Femur (tissue), 1 donor: ENCODE measurements at places on chromosomes 1 and 21.

DNA sequence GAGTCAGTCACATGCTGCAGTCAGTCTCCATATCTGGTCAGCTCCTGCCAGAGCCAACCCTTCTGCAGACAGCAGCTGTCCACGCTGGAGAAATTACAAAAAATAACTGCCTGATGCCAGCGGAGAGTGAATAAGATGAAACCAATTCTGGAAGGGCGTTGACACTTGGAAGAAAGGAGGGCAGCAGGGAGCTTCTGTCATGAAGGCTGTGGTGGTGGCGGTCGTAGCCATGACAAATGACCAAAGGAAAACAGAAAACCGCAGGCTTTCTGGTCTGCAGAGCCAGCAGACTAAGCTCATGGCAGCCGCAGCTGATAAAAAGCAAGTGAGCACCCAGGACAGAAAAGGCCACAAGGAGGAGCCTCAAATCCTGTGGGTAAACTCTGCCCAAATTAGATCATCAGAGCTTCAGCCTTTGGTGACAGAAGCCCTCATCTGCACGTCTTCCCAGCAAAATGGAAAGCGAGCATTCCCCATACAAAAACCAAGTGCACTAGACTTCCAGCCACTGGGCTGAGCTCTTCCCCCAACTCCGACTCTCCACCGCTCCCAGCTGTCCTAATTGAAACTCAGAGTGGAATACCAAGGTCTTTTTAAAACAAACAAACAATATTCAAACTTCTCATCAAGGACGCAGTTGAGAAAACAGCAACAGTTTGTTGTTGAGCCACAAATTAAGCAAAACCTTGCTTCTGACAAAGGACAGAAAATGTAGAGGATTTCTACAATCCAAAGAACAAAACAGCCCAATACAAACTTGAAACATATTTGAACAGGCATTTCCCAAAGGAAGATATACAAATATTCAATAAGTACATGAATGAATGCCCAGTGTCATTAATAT, 28.7 kb downstream of the RSPH1 start:
- peak; percentile 61 for DNase-seq

DNA sequence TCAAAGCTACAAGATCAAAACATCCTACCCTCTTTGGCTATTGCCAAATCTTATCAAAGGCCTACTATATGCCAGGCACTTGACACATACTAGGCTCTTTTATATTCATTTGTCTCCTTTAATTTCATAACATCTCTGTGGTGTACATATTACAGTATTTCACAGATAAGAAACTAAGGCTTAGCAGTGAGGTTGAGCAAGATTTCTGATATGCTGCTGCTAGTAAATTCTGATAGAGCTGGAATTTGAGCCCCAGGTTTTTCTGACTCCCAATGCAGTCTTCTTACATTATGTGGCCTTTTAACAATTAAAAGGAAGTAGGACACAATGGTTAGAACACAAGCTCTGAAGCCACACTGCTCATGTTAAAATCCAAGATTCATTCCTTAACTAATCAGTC, 16.8 kb downstream of the CCDC185 start:
- DNase-seq: no peak

- DNase-seq: no peak
Measured at GRCh38 chr1:12202190-12202497, 27.7 kb upstream of the VPS13D start.

- no peak for DNase-seq
Measured at GRCh38 chr1:27506703-27507102, 16.7 kb upstream of the WASF2 start.

DNA sequence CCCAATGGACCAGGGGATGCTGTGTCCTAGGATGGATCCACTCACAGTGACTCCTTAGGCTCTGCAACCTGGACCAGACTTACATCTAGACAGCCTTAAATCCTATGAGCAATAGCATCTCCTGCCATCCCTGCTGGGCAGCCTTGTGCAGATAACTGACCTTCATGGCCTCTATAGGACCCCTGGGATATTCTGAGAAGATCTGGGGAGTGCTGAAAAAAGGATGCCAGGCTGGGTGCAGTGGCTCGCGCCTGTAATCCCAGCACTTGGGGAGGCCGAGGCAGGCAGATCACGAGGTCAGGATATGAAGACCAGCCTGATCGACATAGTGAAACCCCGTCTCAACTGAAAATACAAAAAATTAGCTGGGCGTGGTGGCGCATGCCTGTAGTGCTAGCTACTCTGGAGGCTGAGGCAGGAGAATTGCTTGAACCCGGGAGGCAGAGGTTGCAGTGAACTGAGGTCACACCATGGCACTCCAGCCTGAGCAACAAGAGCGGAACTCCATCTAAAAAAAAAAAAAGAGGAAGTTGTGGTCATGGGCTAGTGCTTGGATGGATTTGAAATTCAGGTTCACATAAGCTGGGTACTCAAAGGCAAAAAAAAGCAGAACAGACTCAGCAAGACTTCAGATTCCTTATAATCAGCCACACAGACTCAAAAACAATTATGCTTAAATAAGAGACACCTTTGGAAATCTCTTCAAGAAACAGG, 10.9 kb upstream of the SH2D1B start:
- no peak for DNase-seq

GRCh38 chr1:207069061-207069460, 16.0 kb downstream of the PFKFB2 start:
- no peak for DNase-seq

- no peak for DNase-seq
Measured at GRCh38 chr21:33238565-33239255, 9.0 kb downstream of the IFNAR2 start.

GRCh38 chr1:75672528-75673393, 51.7 kb upstream of the ACADM start:
- DNase-seq: no peak

GRCh38 chr1:17671314-17671705, 83.8 kb upstream of the ACTL8 start:
- no peak for DNase-seq

DNA sequence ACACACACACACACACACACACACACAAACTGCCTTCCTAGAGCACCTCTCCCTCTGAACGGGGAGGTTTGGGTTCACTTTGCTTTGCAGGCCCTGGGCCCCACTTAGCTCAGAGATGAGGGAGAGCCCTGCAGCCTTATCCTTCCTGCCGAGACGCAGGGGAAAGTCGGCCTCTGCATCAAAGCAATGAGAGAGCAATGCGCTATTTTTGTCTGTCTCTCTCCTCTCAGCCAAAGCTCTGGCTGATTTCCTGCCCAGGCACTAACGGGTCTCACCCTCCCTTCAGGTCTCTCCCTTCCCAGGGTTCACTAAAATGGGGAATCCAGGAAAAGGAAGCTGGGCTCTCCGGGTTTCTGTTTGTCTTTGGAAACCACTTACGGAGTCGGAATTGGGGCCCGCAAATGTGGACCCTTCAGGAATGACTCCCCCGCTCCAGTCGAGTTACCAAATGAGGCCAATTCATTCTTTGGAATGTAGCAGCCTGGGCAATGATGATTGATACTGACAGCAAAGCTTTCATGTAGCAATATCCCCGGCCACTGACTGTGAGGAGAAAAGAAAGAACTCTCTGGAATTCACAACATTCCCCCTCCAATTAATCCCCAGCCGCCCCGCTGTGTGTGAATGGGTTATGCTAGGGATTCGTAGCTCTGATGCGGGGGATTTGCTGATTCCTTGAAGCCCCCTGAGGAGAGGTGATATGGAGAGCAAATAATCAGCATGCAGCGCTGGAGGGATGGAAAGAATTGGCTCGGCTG, 61.5 kb upstream of the WLS start:
- peak; percentile 71 for DNase-seq

- DNase-seq: no peak
Measured at GRCh38 chr1:246269466-246269865, 237.6 kb downstream of the SMYD3 start.

DNA sequence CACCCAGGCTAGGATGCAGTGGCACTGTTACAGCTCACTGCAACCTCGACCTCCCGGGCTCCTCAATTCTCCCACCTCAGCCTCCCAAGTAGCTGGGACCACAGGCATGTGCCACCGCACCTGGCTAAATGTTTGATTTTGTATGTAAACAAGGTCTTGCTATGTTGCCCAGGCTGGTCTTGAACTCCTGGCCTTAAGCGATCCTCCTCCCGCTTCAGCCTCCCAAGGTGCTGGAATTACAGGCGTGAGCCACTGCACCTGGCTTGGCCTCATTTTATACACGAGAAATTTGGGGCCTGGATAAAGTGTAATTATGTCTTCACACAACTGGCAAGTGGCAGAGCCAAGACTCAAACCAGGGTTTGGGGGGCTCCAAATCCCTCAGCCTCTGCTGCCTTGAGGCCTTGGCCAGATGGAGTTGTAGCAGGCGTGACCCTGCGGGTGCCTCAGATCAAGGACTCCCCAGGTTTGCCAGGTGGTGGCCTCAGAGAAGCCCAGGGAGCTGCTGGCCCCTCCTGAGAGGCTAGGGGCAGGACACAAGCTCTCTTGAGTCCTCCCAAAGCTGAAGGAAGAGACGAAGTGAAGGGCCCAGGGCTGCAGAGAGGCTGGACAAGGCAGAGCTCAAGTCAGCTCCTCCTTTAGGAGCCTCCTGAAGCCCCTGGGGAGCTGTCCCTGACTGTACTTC, 61.7 kb downstream of the MDM4 start:
- DNase-seq: no peak

DNA sequence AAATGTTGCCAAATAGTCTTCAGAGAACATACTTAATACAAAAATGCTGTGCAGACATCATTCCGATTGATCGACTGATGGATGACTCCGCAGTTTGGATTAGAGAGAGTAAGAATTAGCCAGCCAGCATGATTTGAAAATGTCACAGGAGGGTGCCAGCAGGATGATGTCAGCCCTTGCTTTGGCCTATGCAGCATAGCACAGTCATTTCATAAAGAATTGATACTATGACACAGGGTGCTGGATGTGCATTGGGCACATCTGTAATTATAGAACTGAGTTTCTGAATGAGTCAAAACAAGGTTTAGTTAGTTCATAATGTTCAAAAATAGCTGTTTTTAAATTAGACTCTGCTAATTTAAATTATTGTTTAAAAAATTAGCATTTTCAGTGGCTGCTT, 21.6 kb upstream of the TRAF5 start:
- no peak for DNase-seq

- peak; percentile 68 for DNase-seq
Measured at GRCh38 chr1:232271991-232272589, 357.8 kb downstream of the SIPA1L2 start.

DNA sequence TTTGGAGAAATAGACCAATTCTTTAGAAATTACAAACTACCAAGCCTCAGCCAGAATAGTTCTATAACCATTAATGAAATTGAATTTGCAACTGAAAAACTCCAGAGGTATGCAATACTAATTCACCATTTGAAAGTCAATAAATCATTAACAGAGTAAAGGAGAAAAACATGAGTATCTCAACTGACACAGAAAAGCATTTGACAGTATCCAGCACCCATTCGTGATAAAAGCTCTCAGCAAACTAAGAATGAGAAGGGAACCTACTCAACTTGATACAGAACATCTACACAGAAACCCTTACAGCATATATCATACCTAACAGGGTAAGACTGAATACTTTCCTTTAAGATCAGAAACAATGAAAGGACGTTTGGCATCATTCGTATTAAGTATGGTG, 54.3 kb downstream of the ST6GALNAC5 start:
- DNase-seq: no peak

GRCh38 chr1:193516755-193517388, 330.5 kb upstream of the B3GALT2 start:
- DNase-seq: no peak

GRCh38 chr21:39232861-39233291, 49.6 kb upstream of the PSMG1 start:
- DNase-seq: no peak

GRCh38 chr1:178609015-178609414, 96.1 kb downstream of the TEX35 start:
- no peak for DNase-seq

- no peak for DNase-seq
Measured at GRCh38 chr1:33563699-33564098, 91.3 kb downstream of the ZSCAN20 start.

DNA sequence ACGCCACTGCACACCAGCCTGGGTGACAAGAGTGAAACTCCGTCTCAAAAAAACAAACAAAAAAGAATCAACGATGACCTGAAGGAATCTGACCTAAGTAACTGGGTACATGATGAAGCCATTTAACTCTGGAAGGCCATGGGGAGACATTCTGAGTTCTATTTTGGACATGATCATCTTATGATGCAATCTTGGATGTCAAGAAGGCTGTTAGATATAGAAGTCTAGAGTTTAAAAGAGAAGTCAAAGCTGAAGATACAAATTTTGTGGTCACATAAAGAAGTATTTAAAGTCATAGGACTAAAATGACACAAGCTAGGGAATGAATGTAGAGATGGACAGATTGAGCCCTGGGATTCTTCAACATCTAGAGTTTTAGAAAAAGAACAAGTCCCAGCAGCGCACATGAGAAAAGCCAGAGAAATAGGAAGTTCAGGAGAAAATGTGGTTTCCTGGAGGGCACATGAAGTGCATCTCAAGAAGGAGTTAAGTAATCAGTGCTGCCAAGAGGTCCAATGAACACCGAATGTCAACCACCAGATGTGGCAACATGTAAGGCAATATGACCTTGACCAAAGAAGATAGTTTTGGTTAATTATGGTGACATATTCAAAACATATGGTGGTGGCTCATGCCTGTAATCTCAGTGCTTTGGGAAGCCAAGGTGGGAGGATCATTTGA, 26.8 kb downstream of the ELK4 start:
- no peak for DNase-seq

DNA sequence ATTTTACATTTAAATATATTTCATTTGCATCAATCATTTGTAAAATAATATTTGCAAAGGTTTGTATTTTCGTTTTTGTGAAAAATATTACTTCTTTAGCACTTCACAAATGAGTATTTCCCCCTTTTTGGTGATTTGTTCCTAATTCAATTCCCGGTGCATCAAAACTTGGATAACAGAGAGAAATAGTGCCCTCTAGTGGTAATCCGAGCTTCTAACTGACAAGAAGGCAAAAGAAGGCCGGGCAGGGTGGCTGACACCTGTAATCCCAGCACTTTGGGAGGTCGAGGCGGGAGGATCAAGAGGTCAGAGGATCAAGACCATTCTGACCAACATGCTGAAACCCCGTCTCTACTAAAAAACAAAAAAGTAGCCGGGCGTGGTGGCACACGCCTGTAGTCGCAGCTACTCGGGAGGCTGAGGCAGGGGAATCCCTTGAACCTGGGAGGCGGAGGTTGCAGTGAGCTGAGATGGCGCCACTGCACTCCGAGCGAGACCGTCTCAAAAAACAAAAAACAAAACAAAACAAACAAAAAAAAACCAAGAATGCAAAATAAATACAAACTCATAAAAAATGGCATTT, 137.7 kb downstream of the COL11A1 start:
- DNase-seq: no peak

- no peak for DNase-seq
Measured at GRCh38 chr1:98842241-98842640, 162.4 kb downstream of the PLPPR5 start.

DNA sequence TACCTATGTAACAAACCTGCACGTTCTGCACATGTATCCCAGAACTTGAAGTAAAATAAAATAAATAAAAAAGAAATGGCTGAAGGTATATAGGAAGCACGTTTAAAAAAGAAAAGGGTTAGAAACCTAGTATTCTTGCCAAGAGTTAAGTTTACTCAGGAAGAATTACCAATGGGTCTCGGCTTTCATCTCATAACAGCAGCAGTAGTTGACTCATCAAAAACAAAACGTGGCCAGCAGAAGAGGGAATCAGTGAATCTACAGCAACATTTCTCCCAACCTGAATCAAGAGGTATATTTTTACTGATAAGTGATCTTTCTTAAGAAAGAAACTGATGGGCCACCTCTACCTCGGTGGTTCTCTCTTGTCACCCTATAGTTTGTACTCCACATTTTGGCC, 340.3 kb downstream of the BRINP2 start:
- DNase-seq: no peak
